ENCODE measurements at places on chromosomes 13 and 19.

- no peak for DNase-seq
These were observed 128.6 kb upstream of the KL start for GRCh38 chr13:32887617-32888016.

DNA sequence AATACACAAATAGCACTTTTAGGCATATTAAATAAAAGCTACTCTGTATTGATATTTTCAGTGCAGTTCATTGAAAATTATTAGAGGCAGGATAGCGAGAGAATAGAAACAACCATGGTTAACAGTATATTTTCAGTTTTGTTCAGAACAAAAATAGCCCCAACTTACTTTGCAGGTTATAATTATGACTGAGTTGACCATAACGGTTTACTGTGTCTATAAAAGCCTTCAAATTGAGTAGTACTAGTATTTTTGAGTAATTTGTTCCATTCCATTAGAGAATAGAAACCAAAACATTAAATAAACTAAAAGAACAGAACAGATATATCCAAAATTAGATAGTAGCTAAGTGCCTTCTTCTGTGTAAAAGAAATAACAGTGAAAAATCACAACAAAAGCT is 1108.4 kb upstream of the PCDH20 start:
- no peak for DNase-seq

- DNase-seq, result no peak
These were observed 522.3 kb downstream of the MYO16 start for GRCh38 chr13:109151696-109152095.

DNA sequence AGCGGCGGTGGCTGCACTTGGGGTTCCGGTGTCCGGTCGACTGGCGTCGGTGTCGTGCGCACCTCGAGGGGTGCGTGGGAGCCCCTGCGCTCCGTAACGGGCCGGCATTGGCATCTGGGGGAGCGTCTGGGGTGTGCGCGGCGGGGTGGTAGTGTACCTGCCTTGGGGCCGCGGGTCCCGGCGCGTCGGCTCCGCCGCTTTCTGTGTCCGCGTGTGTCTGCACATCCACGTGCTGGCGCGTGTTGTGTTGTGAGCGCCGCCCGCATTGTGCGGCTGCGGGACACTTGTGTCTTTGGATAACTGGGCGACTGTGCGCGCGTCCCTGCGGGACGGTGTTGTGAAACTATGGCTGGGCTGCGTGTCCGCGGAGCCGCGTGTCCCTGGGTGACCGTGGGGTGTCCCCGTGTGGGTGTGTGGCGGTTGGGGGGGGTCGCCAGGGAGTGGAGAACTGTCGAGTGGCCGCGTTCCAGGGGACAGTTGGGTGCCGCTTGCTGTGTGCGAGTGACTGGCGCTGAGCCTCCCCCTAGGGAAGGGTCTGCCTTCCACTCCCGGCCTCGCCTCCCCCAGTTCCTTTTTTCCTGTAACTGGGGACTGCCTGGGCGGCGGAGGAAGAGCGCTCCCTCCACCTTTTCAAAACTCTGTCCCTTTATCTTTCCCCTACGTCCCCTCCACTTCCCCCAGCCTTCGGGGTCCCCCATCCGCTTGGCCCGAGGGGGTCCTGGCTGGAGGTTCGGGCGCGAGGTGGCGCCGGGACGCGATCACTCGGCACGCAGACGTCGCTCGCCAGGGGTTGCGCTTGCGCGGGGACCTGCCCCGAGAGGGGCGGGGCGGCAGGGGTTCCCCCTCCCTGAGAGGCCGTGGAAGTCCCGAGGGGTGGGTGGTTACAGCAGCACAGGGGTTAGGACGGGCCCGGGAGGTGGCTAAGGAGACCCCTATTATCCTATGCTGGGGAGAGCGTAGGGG is 5.7 kb upstream of the NFIC start:
- peak; percentile 52 for DNase-seq

GRCh38 chr13:80012251-80012650 is 328.7 kb downstream of the SPRY2 start:
- no peak for DNase-seq

- no peak for DNase-seq
These were observed 9.0 kb upstream of the PRKD2 start for GRCh38 chr19:46725859-46726393.

- DNase-seq, result no peak
These were observed 4.0 kb downstream of the TCF3 start for GRCh38 chr19:1648459-1648849.

DNA sequence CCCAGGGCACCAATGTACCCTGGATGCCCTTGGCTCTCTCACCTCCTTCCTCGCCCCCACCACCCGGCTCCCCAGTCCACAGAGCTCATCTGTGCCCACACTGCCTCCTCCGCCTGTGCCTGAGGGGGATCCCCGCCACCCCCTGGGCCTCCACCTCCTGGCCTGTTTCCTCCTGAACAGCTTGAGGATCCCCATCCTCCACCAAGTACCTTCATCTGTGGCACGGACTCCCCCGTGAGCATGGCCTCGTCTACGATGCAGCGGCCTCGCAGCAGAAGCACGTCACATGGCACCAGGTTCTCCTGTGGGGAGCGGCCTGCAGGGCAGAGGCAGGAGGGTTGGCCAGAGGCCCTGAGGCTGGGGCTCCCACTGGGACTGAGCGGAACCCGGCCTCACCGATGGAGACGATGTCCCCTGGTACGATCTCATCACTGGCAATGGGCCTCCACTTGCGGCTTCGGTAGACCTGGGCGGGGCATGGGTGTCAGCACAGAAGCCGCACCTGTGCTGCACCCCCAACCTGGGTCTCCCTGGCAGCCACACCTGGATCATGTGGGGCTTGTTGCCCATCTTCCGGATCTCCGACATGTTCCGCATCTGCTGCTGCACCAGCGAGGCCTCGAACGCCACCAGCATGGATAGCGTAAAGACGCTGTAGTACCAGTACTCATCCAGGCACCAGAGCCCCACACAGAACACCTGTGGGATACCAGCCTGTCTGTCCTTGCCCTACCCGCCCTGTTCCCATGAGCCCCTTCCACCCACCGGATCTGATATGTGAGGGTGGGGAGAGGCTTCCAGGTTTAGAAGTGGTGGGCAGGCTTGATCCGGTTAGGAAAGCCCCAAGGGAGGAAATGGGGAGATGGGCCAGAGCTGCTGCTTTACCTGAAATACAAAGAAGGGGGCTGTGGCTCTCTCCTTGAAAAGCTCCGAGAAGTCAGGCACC is 6.8 kb downstream of the ATP13A1 start:
- DNase-seq, result no peak

- DNase-seq, result no peak
These were observed 3.7 kb downstream of the ZNF136 start for GRCh38 chr19:12166626-12167025.

DNA sequence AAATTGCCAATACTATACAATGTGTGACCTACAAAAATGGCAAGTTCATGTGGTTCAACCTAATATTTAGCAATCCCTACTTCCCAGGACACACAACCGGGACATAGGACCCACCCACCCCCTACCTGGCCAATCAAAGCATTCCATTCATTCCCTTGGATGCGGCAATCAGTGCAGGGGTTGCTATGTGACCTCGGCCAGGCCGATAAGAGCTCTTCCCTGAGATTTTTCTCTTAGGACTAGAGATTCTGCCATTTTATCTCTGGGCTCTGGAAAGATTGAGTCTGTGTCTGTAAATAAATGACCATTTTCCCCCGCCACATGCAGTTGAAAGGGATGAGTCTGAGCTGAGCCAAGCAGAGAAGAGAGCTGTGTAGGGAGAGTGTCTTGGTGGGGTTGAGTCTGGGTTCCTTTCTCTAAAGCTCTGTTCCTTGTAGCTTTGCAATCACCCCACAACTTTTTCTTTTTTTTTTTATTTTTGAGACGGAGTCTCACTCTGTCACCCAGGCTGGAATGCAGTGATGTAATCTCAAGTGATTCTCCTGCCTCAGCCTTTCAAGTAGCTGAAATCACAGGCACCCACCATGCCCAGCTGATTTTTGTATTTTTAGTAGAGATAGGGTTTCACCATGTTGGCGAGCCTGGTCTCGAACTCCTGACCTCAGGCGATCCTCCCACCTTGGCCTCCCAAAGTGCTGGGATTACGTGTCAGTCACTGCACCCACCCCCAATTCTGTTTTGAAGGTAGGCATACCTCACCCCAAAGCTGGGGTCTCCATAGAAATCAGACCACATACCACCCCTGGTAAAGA is 7.4 kb downstream of the IFNL1 start:
- no peak for DNase-seq

GRCh38 chr13:50527612-50528509 is 315.6 kb downstream of the DLEU7 start:
- no peak for DNase-seq

GRCh38 chr19:38049105-38049649 is 142.2 kb downstream of the SIPA1L3 start:
- DNase-seq, result no peak

- no peak for DNase-seq
These were observed 161.1 kb downstream of the KCTD15 start for GRCh38 chr19:33957804-33958203.

DNA sequence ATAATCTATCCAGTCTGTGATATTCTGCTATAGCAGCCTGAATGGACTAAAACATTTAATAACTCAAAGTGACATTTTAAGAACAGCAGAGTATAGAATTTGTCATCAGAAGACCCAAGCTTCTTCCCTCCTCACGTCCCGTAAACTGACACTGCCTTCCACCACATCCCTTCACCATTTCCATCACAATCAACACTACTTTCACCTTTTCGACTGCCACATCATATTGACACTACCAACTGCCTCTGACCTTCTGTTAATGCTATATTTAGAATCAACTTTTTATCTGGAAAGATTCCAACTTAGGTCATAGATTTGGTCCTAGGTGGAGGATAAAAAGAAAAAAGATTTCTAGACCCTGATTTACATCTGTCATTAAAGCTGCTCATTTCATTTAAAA is 39.6 kb downstream of the STOML3 start:
- no peak for DNase-seq

DNA sequence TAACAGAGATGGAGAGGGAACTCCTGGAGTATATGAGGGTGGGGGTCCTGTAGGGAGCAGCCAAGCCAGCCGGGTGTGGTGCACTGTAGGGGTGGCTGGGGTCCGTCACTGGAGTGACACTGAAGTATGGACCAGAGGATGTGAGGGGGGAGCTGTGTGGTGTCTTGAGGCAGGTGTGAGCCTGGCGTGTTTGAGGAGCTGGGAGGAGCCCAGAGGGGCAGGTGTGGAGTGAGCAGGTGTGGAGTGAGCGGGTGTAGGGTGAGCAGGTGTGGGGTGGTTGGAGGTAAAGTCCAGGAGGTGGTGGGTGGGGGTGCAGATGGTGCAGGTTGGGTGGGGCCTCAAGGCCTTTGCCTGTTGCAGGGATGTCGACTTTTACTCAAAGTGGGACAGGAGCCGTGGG is 5.9 kb downstream of the B3GNT8 start:
- DNase-seq, result no peak

DNA sequence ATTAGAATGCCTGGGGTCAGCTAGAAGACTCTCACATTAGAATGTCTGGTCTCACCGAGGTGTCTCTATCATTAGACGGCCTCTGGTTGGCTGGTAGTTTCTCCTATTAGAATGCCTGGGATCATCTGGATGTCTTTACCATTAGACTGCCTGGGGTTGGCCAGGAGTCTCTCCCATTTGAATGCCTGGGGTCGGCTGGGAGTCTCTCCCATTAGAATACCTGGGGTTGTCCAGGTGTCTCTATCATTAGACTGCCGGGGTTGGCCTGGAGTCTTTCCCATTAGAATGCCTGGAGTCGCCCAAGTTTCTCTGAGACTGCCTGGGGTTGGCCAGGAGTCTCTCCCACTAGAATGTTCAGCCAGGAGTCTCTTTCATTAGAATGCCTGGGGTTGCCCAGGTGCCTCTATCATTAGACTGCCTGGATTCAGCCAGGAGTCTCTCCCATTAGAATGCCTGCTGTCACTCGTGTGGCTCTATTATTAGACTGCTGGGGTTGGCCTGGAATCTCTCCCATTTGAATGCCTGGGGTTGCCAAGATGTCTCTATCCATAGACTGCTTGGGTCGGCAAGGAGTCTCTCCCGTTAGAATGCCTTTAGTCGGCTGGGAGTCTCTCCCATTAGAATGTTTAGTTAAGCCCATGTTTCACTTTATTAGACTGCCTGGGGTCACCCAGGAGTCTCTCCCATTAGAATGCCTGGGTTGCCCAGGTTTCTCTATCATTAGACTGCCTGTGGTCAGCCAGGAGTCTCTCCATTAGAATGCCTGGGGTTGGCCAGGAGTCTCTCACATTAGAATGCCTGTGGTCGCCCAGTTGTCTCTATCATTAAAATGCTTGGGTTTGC is 1467.8 kb downstream of the UQCRFS1 start:
- no peak for DNase-seq

DNA sequence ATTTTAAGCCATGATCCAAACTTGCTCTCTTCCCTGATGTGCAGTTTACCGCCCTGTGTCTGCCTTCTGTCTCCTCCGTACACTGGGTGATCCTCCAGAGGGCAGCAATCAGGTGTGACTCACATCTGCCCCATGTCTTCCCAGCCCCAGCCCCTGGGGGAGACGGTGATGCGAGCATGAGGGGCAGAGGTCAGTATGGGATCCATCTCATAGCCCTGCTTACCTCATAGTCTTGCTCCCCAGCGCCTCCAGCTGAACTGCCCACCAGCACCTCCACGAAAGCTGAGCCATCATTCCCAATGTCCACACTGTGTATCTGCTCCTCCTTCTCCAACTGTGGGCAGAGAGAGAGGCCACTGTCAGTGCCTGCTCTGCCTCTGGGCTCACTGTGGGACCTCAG is 14.6 kb downstream of the XRCC1 start:
- DNase-seq, result no peak

GRCh38 chr19:38055010-38055409 is 148.0 kb downstream of the SIPA1L3 start:
- DNase-seq, result no peak

DNA sequence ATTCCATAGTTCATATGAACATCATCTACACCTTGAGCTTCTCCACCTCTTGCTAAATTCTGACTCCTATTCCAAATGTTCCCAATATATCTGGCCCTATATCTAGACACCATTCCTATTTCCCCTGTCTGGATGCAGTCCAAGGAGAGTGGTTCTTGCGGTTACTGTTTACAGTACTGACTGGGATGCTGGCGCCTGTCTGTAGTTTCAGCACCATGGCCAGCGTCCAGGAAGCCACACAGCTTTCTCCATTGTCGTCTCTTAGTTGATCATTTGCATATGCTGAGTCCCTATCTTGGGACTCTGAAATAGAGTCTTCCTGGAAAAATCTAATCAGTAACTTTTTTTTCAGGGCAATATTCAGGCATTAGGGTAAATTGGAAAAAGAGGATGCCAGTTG is 14.9 kb downstream of the LAIR2 start:
- DNase-seq, result peak; percentile 19

DNA sequence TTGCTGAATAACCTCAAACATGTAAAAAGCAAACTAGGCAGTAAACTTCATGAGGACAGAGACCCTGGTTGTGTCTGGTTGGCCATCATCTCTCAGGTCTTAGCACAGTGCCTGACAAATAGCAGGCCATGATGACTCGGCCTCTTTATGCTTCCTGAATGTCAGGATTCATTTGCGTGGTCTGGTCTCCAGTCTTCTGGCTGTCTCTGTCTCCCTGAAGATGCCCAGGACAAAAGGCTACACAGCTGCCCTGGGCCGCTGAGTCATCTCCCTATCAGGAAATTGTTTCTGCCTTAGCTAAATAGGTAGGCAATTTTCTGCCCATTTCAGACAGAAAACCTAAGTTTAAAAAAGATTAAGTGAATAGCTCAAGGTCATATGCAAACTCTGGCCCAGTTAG is 84.1 kb upstream of the FNDC3A start:
- no peak for DNase-seq

GRCh38 chr13:112636401-112636975 is 48.5 kb upstream of the TUBGCP3 start:
- DNase-seq, result no peak

Data from breast epithelium (tissue), 4 donors.